ENCODE measurements at places on chromosomes 16 and 17. TPM values are rescaled to one million over a fixed set of nuclear protein-coding genes. Genes with fewer than 3 reads are reported as not detected.

STX1B gene
- 0.80 TPM for total RNA-seq

TBC1D28 gene
- total RNA-seq, result not detected

CDC6 gene
- total RNA-seq, result 19.1 TPM

CDC42EP4 gene
- 26.9 TPM for total RNA-seq

LPO gene
- not detected for total RNA-seq

TP53TG3 gene
- not detected for total RNA-seq

CLEC18B gene
- 10.2 TPM for total RNA-seq

ZNF232 gene
- 8.8 TPM for total RNA-seq

UTS2R gene
- 0.10 TPM for total RNA-seq

UQCRC2 gene
- 268 TPM for total RNA-seq

ANKRD40CL gene
- not detected for total RNA-seq

CACNG4 gene
- not detected for total RNA-seq

TLCD1 gene
- total RNA-seq, result 18.2 TPM

ZNF205 gene
- total RNA-seq, result 20.5 TPM

GNAO1 gene
- not detected for total RNA-seq

ATP1B2 gene
- 0.30 TPM for total RNA-seq

HOXB3 gene
- 8.0 TPM for total RNA-seq

CES2 gene
- 53.9 TPM for total RNA-seq

KIF18B gene
- total RNA-seq, result 0.15 TPM

CENPT gene
- total RNA-seq, result 34.7 TPM
